Stimulated activated CD8-positive, alpha-beta memory T cell treated with anti-CD3 and anti-CD28 coated beads, Interleukin-15, amount 100 ng/mL, for 1 hour (primary cell): ENCODE measurements at places on chromosomes 2 and 18.

- DNase-seq, result no peak
These were observed 12.6 kb downstream of the MBP start for GRCh38 chr18:77119851-77120491.

DNA sequence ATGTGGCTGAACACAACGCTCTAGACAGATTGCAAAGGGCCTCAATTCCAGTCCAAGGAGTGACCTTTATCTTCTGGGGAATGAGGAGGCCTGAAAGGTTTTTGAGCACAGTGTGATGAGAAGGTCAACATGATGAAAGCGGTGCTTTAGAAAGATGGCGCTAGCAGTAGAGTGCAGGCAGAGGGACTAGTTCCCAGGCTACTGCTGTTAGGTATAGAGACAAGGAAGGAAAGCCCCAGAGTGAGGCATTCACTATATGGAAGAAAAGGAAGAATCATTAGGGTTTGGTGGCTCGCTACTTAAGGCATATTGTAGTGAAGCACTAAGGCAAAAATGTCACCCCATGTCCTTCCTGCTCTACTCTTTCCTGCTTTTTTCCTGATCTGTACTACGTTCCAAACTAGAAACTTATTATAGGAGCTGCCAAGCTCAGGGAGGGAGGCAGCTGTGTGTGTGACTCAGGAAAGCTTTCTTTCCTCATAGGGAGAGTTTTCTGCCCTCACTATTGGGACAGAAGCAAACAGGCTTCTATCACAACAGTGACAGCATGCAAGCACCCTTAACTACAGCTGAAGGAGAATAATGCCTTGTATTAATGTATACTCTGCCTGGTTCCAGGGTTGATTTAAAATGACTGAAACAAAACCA lies 160.8 kb upstream of the CAVIN2 start:
- no peak for DNase-seq

DNA sequence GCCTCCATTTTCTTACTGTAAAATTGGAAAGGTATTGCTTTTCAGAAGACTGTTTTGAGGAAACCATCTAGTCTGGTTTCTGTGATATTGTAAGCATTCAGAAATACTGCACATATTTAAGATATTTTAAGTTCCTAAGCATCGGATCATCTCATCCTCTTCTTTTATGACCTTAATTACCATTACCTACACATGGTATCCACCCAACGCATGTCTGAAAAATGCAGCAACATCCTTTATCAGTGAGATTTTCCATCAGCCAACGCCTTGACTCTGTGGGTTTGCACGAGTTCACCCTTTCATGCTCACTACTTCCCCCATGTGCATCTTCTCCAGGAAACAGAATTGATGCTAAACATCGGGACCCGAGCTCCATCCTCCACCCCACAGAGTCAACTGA lies 84.3 kb downstream of the COL4A4 start:
- DNase-seq, result no peak

GRCh38 chr2:235413064-235413463 lies 80.8 kb upstream of the AGAP1 start:
- DNase-seq, result no peak

- no peak for DNase-seq
These were observed 3.1 kb downstream of the WNT10A start for GRCh38 chr2:218883491-218884490.

GRCh38 chr2:101340141-101340551 lies 31.6 kb upstream of the RNF149 start:
- no peak for DNase-seq

GRCh38 chr2:45818591-45818990 lies 167.1 kb downstream of the PRKCE start:
- DNase-seq, result no peak

DNA sequence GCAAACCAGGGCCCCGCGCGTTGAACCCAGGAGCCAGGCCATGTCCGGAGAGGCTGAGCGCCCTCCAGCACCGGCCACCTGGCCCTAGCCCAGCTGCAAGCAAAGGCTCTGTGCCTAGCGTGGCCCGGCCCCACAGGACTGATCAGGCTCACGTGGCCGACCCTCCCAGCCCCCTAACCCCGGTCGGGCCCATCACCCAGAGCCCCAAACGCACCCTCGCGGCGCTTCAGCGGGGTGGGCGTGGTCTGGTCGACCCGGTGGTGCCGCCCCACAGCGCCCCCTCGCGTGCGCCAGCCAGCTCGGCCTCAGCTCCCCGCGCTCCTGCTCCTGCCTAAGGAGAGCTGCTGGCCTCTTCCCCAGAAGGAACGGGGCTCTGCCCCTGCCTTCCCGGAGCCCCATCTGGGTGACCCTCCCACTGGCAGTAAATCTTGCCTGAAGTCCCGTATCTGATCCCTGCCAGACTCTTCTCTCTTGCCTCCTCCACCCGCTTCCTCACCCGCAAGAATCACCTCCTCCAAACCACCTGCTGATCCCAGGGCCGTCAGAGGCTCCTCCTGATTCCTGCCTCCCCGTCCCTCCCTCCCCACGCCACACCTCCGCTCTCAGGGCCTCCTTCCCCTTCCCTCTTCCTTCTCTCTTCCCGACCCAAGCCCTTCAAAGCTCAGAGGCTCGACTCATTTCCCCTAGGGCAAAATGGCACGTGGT lies 12.3 kb upstream of the TEX51 start:
- no peak for DNase-seq

- no peak for DNase-seq
These were observed 14.0 kb downstream of the TMEM247 start for GRCh38 chr2:46493241-46493970.

- no peak for DNase-seq
These were observed 577 bp upstream of the GLI2 start for GRCh38 chr2:120734930-120735651.

- DNase-seq, result no peak
These were observed 79.3 kb downstream of the NRXN1 start for GRCh38 chr2:50952596-50952995.

GRCh38 chr2:149028377-149028776 lies 10.1 kb upstream of the LYPD6B start:
- no peak for DNase-seq

- no peak for DNase-seq
These were observed 95.8 kb upstream of the SPRED2 start for GRCh38 chr2:65528241-65528574.

GRCh38 chr2:165793161-165793778 lies 777 bp downstream of the GALNT3 start:
- DNase-seq, result no peak

DNA sequence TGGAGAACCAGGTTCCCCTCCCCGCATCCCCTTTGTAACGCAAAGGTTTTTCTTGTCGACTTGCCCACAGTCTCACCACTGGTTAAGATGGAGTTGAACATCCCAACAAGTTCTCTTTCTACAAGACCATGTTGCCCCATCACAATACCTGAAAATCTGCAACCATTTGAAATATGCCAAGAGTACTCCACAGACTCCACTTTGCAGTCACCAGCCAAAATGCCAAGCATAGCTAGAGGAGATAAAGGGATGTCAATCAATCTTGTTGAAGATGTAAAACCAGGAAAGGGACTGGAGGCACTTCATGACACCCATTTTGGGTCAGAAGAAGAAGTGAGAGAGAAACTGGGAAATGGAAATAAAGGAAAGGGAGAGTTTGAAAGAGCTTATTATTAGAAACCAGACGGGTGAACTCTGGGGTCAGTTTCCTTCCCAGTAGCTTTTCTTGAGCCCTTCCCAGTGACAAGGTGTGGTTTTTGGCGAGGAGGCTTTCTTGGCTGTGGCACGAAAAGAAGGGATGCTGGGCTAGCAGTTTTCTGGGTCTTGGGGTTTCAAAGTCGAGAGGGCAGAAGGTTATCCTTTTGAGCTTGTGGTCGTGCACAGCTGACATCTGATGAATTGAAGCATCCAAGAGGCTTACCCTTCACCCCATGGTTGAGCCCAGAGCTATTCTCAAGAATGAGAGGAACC lies 79.3 kb downstream of the ACAA2 start:
- no peak for DNase-seq

- DNase-seq, result no peak
These were observed 79.1 kb downstream of the RBBP8 start for GRCh38 chr18:23012249-23012648.

- no peak for DNase-seq
These were observed 55.5 kb downstream of the PXDN start for GRCh38 chr2:1688859-1689258.

DNA sequence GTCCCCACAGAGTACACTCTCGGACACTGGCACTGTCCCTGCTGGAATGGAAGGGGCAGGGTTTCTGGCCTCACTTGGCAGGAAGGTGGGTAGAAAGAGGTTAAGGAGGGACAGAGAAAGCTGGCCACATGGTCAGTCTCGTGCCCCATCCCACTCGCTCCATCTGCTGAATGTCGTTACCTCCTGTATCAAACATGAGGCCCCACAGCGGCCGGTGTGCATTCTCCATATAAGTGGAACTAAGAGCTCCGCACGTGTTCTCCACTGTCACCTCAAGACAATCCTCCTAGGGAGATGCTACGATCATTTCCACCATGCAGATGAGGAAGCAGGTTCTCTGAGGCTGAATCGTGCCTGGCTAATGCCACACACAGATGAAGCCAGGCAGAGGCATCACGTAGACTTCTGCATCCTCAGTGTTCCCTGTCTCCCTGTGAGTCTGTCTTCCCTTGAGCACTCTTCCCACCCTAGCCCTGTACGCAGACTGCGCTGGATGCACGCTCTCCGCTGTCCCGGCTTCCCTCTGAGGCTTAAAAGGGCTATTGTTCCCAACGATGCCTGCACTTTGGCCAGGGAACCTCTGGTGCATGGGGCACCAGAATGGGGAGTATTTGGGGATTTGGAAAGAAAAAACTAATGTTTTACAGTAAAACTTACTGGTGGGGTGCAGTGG lies 35.1 kb downstream of the MAL start:
- no peak for DNase-seq

DNA sequence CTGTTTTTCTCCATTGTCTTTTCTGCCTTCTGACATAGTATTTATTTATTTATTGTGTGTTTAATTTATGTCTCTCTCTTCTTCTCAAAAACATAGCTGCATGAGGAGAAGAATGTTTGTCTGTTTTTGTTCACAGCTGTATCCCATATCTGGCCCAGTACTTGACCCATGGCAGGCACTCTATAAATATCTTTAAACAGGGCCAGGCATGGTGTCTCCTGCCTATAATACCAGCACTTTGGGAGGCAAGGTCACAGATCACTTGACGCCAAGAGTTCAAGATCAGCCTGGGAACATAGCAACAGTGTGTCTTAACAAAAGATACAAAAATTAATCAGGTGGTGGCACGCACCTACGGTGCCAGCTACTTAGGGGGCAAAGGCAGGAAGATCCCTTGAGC lies 361.3 kb upstream of the KLHL29 start:
- no peak for DNase-seq

DNA sequence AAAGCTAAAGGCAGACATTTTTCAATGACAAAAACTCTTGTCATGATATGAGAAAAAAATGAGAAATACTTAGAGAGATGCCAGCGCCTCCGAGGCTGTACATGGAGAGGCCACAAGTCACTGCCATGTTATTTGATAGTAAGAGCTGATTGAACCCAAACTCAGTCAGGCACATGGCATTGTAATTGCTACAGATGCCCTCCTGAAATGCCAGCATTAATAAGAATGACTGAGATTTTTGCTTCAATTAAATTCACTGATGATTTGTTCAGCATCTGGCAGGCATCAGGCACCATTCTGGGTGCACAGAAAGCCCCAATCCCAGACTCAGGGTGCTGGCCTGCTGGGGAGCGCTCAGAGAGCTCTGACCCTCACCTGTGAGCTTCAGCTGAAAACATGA lies 129.0 kb upstream of the PXDN start:
- no peak for DNase-seq

GRCh38 chr2:73105511-73105971 lies 7.2 kb downstream of the RAB11FIP5 start:
- no peak for DNase-seq

DNA sequence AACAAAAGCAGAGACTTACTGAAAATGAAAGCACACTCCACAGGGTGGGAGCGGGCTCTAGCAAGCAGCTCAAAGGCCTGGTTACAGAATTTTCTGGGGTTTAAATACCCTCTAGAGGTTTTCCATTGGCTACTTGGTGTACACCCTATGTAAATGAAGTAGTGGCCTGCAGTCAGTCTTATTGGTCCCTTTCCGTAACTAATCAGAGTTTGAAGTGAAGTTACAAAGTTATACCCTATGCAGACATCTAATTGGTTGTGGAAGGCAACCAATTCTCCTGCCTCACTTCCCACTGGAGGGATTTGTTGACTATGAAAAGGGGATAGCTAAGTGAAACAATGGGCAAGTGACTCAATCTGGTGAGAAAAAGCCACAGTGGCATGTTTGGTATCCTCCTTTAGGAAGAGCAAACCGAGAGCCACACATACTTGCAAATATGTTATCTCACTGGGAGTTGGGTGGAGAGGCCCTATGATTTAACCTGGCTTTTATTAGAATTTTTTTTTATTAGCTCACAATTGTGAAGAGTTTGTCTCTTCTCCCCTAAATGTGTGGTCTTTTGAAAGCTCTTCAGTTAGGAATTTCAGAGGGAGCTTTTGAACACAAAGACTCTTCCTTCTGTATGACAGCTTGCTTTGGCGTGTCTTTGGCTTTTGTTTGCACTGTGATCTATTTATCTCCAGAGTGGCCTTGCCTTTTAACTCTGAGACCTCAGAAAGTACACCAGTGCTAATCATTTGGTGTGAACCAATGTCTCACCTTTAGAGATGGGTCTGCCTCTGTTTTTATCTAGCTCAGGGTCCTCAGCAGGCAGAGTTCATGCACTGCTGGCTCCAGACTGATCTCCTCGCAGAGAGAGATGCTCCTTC lies 69.6 kb downstream of the MAP4K4 start:
- DNase-seq, result no peak

DNA sequence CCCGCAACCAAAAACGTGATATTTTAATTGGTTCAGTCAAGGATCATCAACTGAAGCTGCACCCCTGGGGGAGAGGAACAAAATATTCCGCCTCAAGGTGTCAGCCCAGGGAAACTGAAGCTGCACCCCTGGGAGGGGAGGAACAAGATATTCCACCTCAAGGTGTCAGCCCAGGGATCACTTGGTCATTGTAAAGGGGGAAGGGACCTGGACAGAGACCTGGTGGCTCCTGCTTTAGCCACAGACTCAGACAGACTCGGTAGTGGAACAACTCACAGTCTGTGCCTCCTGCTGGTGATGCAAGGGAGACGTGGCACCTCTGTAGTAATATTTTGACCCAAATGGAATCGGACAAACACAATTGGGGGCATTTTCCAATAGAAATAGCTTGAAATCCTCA lies 75.1 kb downstream of the GBX2 start:
- DNase-seq, result no peak

GRCh38 chr2:68907920-68908253 lies 36.7 kb upstream of the BMP10 start:
- DNase-seq, result no peak
